ENCODE measurements at places on chromosomes 12 and 14.

- no peak for DNase-seq
Measured at GRCh38 chr12:121866331-121866730, 7.7 kb upstream of the HPD start.

DNA sequence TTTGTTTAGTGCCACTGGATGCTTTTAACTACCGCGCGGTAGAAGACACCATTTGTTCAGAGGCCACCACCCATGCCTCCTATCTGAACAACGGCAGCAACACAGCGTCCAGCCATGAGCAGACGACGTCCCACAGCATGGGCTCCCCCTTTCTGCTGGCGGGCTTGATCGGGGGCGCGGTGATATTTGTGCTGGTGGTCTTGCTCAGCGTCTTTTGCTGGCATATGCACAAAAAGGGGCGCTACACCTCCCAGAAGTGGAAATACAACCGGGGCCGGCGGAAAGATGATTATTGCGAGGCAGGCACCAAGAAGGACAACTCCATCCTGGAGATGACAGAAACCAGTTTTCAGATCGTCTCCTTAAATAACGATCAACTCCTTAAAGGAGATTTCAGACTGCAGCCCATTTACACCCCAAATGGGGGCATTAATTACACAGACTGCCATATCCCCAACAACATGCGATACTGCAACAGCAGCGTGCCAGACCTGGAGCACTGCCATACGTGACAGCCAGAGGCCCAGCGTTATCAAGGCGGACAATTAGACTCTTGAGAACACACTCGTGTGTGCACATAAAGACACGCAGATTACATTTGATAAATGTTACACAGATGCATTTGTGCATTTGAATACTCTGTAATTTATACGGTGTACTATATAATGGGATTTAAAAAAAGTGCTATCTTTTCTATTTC is 93.2 kb downstream of the FLRT2 start:
- no peak for DNase-seq

- no peak for DNase-seq
Measured at GRCh38 chr14:89212386-89213235, 204.4 kb downstream of the FOXN3 start.

- no peak for DNase-seq
Measured at GRCh38 chr12:18546399-18546798, 191.4 kb downstream of the PLCZ1 start.

- DNase-seq: no peak
Measured at GRCh38 chr12:49885663-49886461, 17.8 kb downstream of the FAIM2 start.

Data from glomerular endothelial cell (primary cell).